Fibroblast of the aortic adventitia (primary cell): ENCODE measurements at places on chromosomes 3 and 15. TPM values are rescaled to one million over a fixed set of nuclear protein-coding genes. Genes with fewer than 3 reads are reported as not detected.

The CKMT1B gene
- total RNA-seq, result not detected in 2 replicates

DNA sequence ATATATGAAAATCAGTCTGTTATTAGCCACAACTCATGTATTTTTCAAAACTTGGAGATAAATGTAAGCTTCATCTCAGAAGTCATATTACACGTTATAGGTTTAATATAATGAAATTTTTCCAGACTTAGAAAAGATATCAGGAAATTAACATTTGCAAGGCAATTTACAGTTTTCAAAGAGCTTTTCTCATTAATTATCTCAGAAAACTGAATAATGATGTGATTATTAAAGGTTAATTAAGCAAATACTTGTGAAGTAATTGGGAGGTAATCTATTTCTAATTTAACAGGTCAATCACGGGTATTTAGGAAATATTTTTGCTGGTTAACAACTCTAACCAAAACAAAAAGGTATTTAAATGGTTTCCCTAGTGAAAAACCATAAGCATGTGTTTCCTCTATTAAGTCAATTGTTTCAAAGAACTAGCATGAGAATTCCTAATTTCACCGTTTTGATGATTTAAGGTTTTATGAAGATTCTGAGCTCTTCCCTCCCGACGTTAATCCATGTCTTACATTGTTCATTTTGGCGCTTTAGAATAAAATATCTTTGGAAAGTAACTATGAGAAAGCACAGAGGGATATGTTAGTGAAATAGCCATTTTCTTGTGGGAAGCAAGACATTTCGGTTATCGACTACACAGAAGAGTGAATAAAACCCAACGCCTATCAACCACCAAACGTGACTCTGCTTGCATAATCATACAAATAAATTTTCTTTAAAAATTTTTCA lies 1.5 kb upstream of the NEO1 start:
- no peak for DNase-seq

DNA sequence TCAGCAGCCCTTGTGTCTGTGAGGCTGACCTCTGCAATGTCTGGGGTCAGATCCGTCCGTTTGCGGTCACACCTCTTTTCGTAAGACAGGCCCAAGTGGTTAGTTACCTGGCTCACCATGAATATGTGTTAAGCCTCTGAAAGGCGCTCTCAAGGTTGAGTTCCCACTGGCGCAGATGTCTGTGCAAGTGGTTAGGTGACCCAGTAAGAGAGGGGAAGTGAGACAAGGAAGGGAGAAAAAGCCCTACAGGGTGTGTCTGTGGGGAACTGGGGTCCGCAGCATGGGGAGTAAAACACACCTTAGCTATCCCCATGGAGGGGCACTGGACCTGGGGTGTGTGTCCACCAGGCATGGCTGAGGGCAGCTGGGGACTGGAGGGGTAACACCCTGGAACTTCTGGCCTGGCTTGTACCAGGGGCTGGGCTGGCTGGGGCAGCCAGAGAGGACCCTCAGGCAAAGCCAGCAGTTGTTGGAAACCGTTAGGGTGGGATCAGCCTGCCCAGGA lies 391.6 kb upstream of the PROK2 start:
- no peak for DNase-seq

- no peak for DNase-seq
Measured at GRCh38 chr15:67335534-67336222, 81.1 kb downstream of the IQCH start.
